ENCODE measurements at places on chromosomes 5 and 9.

- peak; percentile 77 for DNase-seq
These were observed 35.0 kb upstream of the SLC6A3 start for GRCh38 chr5:1480217-1480616.

DNA sequence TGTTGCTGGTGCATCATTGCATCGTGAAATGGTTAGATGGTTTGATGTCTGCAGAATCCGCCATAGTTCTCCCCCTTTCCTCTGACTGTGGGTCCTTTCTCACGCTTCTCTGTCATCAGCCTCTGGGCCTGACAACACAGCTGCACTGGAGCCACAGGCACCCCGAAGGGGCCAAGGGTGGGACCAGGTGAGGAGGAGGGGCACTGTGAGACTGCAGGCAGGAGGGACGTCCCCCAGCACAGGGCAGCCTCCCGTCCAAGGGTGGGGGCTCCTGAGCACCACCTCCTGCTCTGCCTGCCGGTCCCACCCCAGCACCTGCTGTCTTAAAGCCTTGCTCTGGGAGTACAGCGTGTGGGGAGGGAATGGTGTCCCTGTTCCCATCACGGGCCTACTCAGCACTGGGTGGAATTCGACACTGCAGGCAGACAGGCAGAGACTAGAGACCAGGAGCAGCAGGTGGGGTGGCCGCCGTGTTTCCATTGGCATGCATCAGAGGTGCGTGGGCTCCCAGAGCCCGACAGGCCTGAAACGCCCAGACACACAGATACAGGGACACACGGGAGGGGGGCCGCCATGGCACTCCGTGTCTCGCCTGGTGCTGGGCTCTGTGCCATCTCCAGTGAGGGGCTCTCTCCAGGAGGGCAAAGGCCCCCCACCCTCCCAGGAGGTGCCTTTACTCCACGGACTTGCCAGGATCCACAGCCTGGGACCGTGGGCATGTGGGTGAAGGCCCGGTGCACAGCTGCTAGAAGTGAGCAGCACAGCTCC lies 15.0 kb downstream of the CACNA1B start:
- DNase-seq = no peak

DNA sequence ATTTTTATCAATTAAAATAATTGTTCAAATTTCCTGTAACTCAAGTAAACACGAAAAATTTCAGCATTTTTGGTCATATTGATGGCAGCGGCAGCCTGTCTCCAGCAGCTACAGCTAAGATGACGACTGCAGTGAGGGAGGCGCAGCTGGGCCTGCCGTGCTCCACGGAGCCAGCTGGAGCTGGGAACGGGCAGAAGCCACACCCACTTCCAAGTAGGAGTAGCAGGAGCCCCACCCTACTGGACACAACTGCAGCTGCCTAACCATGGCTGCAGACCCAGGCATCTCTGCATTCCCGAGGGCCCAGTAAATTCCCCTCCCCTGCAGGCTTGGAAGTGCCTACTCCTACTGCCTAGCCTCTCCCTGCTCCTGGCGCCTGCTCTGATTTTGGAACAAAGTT lies 2031.7 kb downstream of the EFNA5 start:
- DNase-seq = no peak

DNA sequence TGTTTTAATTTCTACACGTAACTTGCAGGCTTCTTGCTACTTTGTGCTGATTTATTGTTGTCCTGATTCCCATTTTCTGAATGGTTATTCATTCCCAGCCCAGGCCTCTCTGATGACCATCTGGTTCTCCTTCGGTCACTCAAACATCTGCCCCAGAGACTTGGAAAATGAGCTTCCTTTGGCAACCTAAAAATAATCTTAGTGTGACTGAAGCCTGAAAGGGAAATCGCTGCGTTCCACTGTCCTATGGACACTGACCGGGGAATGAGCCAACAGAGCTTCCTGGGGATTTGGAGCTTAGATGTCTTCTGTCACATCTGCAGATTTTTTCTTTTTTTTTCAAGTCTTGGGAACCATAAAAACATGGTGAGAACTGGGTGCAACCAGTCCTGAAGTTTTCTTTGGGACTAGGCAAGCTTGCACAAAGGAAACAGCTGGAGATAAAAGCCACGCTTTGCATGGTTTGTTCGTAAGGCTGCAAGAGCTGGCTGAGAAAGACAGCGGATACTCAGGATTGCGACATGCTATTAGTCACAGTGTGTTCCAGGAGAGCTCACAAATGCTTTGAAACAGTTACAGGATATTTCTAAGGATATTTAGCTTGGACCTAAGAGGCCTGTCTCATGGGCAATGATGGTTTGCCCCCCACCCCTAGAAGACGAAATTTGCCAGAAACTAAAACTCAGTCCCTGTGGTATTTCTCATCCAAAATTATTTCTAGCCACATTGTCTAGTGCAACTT lies 146.2 kb downstream of the GOLPH3 start:
- peak; percentile 95 for DNase-seq

GRCh38 chr9:113996531-113997001 lies 81.5 kb downstream of the AMBP start:
- DNase-seq = no peak

DNA sequence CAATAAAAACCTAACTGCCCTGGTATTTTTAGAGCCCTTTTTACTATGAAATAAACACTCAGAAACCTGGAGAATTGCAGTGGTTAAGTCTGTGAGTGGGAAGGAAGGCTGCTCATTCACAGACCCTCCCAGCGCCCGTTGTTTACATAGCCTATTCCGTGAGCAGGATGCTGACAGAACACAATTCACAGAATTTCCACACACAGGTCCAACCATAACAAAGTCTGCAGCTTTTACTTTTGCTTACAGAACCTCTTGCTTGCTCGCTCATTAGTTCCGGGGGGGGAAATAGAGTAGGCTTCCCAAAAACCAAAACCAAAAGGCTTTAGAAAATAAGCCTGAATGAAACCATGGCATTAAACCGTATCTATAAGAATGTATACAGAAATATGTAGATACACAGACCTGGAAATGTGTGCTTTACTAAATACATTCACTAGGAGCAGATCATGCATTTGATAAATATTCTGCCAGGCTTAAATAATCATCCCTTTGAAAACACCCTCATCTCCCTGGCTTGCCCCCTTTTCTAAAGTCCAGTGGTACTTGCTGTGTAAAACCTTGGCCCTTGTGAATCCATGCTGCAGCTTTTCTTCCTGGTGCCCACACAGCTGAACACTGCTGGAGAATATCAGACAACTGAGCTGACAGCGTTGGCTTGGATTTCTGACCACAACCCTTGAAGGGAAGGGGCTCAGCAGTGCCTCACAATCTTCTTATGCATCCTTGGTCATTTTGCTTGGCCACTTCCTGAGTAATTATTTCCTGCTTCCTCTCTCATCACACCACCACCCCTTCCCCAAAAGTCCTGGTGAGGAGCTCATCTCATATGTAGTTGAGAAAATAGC lies 128.0 kb downstream of the FANCC start:
- peak; percentile 31 for DNase-seq

DNA sequence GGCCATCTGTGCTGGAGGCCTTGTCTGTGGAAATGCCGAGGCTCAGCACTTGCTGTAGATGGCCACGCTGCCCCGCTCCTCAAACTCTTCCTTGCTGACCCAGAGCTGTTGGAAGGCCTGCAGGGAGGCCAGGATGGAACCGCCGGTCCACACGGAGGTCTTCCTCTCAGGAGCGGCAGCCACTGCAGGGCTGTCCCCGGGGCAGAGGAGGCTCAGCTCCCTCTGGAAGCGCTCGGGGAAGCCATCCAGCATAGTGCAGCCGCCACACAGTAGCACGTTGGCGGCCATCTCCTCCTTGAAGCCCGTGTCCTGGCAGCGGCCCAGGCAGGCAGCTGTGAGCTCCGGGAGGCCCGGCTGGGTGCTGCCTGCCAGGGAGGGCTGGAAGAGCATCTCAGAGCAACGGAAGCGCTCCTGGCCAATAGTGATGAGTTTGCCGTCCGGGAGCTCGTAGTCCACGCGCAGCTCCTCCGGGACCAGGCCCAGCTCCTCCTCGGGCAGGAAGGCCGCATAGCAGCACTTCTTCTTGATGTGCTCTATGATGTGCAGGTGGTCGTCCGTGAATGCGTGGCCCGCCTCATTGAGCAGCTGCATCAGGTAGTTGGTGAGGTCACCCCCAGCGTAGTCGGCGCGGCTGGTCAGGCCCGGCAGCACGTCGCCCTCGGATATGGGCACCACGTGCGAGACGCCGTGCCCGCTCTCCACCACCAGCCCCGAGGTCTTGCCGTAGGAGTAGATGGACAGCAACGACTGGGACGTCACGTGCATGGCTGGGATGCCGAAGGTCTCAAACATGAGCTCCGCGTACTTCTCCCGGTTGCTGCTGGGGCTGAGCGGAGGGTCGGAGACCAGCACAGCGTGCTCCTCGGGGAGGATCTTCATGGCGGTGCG lies 901 bp downstream of the ACTL7B start:
- DNase-seq = no peak

DNA sequence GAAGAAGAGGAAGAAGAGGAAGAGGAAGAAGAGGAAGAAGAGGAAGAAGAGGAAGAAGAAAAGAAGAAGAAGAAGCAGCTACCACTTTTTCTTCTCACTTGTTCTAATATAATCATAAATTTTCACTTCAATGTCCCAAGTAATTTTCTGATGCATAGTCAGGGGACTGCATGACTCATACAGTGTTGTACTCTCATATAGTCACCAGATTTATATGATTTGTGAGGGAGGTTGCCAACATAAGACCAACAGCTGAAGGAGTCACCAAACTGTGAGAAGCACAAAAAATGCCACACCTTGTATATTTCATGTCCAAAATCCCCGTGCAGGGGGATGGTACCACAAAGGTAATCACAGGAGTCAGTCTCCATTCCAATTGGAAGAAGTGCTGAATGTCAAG lies 32.7 kb upstream of the DMRTA1 start:
- no peak for DNase-seq

- DNase-seq = no peak
These were observed 27.9 kb upstream of the IFNA14 start for GRCh38 chr9:21267485-21268346.

DNA sequence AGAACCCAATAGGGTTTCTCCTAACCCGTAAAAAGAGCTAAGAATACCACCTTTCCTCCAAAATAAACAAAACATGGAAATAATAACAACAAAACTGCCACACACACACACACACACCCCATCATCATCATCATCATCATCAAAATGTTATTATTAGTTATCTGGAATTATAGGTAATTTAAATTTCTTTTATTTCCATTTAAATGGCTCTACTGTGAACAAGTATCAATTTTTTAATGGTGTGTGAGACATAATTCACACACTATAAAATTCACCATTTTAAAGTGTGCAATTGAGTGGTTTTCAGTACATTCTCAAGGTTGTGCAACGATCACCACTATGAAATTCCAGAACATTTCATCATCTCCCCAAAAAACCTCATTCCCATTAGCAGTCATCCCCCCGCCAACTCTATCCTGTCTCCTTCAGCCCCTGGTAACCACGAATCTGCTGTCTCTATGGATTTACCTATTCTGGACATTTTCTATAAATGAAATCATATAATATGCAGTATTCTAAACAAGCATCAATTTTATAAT lies 172.7 kb downstream of the ROR2 start:
- no peak for DNase-seq

DNA sequence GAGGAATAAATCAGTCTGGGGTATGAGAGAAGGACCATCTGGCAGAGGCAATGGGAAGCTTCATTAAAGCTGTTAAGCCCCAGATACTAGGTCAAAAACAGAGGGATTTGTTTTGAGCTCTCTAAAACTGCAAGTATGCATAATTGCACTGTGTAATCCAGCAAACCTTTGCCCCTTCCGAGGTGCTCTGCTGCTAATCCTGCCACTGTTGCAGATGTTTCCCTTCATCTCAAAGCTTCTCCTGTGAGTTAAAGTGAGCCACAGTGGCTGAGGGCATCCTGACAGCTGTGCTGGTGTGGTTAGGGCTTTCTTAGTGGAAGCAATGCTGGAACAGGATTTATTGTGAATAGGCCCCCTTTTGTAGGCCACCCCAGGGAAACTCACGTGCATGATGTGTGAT lies 160.3 kb upstream of the TRPC7 start:
- DNase-seq = no peak

DNA sequence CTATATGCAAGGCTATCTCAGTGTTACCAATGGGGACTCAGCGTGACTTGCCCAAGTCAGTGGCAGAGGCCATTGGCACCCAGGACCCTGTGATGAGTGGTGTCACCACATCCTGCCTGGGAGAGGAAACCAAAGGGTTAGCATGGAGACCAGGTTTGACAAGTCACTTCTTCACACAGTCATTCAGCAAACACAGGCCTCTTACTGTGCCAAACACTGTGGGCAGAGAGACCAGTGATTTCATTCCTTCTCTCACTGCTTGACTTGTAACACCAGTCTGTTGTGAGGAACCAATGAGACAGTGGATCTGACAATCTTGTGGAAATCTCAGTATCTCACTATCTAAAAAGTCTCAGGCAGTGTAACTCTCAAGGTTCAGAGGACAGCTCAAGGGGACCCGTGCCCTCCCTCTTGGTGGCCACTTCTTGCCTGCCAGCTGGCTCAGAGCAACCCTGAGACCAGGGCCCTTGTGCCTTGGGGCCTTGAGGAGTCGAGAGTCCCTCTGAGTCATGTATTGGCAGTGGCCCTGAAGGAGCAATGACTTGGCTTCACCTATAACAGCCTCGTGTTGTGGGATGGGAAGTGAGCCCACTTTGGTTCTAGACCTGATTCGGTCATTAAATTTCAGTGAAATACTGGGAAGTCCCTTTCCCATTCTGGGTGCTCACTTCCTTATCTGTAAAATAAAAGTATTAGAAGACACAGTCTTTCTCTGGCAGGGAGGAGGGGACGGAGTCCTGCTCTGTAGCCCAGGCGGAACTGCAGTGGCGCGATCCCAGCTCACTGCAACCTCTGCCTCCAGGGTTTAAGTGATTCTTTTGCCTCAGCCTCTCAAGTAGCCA lies 1.6 kb downstream of the FABP6 start:
- DNase-seq = peak; percentile 26

DNA sequence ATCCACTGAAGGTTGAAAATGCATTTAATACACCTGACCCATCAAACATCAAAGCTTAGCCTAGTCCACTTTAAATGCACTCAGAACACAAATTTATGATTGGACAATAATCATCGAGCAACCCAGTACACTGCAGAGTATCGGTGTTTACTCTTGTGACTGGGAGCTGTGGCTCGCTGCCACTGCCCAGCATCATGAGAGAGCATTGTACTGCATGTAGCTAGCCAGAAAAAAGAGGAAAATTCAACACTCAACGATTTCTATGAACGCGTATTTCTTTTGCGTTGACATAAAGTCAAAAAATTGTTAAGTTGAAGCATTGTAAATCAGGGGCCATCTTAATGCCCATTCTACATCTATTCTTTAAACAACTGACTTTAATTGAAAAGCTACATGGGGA lies 95.1 kb upstream of the CD180 start:
- DNase-seq = no peak

- DNase-seq = no peak
These were observed 141.4 kb downstream of the PLK2 start for GRCh38 chr5:58318468-58318867.

GRCh38 chr9:107307331-107307730 lies 24.3 kb downstream of the RAD23B start:
- DNase-seq = no peak

- no peak for DNase-seq
These were observed 24.1 kb upstream of the OTP start for GRCh38 chr5:77662635-77663034.

- DNase-seq = peak; percentile 74
These were observed 399.8 kb upstream of the PIK3R1 start for GRCh38 chr5:67815455-67816391.

- DNase-seq = peak; percentile 80
These were observed 119.0 kb downstream of the PIK3R1 start for GRCh38 chr5:68334553-68334886.

GRCh38 chr5:68994645-68995044 lies 99.2 kb upstream of the SLC30A5 start:
- no peak for DNase-seq

GRCh38 chr5:78549043-78549442 lies 99.5 kb downstream of the LHFPL2 start:
- DNase-seq = peak; percentile 99

Data from MV-4-11 (cell line).